SHP77 (cell line): ENCODE measurements at places on chromosomes 1 and 21.
A peak's percentile ranks its signal among the peaks of the same experiment; 100 is the strongest.

DNA sequence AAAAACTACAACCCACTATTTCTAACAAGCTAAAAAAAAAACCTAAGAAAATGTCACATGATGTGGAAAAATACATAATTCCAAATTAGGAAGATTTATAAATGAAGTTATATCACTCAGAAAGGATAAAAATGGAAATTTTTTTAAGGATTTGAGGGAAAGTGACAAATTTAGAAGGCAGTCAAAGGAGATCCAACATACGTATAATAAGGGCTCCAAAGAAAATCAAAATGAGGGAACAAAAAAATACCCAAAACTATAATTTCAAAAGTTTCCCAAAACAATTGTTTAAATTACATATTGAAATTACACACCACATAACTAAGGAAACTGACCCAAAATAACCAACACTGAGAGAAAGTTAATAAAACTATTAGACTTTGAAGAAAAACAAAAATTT is 381.1 kb upstream of the KAZN start:
- no peak for DNase-seq

GRCh38 chr1:236802264-236802663 is 7.2 kb downstream of the MTR start:
- no peak for DNase-seq

DNA sequence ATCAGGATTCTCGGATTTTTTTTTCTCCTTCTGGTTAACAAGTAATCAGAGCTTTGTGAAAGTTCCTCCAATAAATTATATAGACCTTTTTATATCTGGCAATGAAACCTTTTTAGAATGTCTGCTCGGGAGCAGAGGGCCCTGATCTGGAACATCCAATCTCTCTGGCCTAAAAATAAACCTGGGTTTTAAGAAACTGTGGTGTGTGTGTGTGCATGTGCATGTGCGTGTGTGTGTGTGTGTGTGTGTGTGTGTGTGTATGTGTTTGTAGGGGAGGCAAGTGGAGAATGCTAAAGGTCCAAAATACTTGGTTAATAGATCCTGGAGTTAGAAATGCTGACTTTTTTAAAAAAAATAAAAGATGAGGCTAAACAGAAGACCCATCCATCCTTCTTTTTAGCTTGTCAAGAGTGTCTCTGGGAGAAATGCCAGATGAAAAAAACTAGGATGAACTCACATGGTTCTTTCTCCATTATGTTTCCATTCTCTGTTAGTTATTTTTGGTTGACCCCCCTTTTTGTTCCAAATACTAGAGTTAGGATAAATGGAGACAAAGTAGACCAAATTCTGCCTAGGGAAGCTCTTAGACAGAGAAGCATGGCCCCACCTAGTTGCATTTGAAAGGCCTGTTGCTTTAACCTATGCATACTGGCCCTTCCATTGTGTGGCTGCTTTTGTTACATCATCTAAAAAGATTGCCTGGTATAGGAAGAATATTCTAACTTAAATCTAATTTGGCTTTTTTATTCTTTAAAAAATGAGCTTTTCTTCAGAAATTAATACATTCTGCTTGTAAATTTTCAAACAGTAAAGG is 175.9 kb downstream of the PAPPA2 start:
- no peak for DNase-seq

DNA sequence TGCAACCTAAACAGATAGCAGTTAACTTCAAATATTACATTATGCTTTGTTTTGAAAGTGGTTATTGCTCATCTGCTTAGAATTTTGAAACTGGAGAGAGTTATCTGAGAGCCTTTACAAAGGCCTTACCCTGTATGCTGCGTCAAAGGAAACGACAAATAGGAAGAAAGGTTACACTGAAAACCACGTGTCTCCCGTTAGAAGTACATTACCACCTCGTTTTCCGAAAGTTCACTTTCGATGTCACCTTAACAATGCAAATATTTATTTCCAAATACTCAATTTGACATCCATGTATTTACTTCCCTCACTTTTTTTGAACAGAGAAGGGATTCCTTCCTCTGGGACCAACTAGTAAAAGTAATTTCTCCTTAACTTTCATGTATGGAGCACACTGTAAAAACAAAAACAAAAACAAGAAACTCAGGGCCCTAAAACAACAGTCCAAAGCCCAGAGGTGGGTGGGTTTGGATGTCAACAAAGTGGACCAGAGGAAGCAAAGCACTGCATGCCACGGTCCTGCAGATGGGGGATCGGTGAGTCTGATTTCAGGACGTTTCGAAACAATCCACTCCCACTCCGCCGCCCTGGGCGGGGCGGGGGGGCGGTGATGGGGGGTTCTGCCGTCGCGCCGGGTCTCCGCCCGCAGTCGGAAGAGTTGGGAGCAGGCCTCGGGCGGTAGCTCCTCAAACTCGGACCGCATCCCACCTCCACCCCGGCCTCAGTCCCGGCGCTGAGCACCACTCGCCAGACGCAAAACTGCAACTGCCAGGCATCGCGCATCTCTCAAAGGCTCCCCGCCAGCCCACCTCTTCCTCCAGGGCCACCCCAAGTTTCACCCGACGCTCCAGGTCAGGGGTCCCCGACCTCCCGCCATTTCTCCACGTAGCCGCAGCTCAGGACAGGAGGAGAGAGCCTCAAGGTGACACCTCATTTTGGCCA is 841 bp downstream of the ADSS2 start:
- no peak for DNase-seq

DNA sequence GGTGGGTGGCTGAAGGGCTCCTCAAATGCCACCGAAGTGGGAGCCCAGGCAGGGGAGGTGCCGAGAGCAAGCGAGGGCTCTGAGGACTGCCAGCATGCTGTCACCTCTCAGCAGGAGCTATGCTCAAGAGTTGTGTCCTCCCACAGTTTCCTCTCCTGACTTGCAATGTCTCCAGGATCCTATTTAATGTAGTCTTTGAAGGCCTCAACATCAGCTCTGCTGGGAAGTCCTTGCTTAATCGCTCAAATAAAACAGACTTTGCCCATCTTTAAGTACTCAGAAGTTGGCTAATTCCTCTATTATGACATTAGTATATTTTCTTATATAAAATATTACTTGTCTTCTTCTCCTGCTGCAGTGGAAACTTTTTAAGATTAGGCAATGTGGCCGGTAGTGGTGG is 154.2 kb upstream of the NRIP1 start:
- no peak for DNase-seq

- peak; percentile 27 for DNase-seq
Observed at GRCh38 chr1:180168786-180169639, 14.3 kb downstream of the QSOX1 start.

DNA sequence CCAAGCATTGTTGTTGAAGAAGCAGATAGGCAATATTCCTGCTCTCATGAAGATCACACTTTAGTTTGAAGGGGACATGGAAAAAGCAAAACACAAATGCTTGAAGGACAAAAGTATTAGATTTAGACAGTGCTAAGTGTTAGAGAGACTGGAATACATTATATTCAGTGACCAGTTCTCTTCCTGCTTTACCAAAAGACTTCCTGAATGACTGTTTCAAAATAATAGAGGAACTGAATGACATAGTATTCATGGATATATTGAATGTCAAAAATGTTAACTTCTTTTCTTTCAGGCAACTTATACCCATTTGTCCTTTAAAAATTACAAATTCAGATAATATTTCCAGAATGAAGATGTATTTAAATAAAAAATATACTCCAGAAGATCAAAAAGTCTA is 178.0 kb upstream of the IVNS1ABP start:
- no peak for DNase-seq

DNA sequence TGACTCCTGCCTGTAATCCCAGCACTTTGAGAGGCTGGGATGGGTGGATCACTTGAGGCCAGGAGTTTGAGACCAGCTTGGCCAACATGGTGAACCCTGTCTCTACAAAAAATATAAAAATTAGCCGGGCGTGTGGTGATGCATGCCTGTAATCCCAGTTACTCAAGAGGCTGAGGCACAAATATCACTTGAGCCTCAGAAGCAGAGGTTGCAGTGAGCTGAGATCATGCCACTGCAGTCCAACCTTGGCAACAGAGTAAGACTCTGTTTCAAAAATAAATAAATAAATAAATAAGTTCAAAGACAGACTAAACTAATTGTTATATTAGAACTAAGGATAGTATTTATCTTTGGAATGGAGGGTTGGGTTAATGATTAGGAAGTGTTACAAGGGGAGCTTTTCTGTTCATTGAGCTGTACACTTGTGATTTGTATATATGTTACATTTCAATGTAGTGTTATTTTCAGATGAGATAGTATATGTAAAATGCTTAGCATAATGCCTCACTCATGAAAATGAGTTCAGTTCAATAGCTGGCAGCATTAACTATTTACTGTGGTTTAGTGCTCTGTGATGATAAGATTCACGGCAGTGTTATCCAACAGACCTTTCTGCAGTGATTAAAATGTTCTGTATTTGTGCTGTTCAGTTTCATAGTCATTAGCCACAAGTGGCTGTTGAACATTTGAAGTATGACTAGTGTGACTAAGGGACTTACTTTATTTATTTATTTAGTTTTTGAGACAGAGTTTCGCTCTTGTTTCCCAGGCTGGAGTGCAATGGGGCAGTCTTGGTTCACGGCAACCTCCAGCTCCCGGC is 47.7 kb downstream of the OSBPL9 start:
- DNase-seq: no peak

DNA sequence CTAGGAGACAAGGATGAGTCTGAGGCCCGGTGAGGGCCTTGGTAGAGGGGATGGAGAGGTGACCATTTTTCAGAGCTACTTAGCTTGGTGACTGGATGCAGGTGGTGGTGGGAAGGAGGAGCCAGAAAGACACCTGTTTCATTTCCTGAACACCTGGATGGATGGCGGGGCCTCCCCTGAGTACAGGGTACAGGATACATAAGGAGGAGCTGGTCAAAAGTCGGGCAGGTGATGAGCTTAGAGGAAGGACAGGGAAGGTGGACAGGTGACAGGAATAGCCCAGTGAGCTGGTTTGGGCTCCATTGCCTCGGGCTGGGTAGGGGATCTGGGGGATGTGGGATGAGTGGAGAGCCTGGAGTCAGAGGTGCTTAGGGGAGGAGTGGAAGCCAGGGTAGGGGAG is 6.3 kb downstream of the FAAH start:
- no peak for DNase-seq

GRCh38 chr1:25993197-25993951 is 4.5 kb downstream of the PAFAH2 start:
- no peak for DNase-seq

- no peak for DNase-seq
Observed at GRCh38 chr1:67190942-67191341, 24.7 kb downstream of the IL23R start.

DNA sequence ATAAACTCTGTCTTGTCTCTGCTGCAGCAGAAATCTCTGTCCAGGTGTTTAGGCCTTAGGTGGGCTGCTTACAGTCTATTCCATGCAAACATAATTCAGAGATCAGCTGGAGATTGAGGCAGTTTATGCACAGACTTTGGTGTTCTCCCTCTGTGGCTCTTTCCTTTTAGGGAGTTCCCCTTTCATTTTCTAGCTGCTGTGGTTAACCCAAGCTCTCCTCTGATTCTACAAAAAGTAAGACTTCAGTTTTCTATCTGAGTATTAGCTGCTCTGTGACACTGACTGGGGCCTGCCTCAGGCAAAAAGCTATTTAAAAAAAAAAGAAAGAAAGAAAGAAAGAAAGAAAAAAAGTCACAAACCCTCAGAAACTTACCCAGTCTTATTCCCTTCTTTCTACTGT is 211.1 kb downstream of the CAMTA1 start:
- no peak for DNase-seq

DNA sequence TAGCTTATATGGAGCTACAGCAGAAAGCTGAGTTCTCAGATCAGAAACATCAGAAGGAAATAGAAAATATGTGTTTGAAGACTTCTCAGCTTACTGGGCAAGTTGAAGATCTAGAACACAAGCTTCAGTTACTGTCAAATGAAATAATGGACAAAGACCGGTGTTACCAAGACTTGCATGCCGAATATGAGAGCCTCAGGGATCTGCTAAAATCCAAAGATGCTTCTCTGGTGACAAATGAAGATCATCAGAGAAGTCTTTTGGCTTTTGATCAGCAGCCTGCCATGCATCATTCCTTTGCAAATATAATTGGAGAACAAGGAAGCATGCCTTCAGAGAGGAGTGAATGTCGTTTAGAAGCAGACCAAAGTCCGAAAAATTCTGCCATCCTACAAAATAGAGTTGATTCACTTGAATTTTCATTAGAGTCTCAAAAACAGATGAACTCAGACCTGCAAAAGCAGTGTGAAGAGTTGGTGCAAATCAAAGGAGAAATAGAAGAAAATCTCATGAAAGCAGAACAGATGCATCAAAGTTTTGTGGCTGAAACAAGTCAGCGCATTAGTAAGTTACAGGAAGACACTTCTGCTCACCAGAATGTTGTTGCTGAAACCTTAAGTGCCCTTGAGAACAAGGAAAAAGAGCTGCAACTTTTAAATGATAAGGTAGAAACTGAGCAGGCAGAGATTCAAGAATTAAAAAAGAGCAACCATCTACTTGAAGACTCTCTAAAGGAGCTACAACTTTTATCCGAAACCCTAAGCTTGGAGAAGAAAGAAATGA is 37.6 kb downstream of the CENPF start:
- DNase-seq: no peak

GRCh38 chr1:21677168-21677567 is 8.0 kb upstream of the RAP1GAP start:
- DNase-seq: no peak

- DNase-seq: no peak
Observed at GRCh38 chr1:114130213-114130612, 23.5 kb downstream of the SYT6 start.

DNA sequence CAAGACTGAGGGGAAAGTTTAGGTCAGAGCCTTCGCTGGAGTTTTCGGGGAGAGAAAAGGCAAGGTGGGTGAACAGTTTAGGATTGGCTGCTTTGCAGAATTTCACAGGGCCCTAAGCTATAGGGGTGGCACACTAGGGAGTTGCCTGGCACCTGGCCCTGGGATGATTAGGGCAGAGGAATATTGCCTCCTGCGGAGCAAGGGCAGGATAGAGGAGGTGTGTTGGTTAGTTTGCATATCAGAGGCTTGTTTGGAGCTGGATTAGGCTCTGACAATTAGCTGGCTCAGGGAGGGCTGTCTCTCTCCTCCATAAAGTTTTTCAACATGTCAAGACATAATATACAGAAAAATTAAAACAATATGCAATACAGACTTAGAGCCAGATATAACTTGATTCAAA is 436.4 kb downstream of the DISC1 start:
- DNase-seq: no peak

GRCh38 chr1:103197216-103197615 is 88.9 kb upstream of the COL11A1 start:
- no peak for DNase-seq

DNA sequence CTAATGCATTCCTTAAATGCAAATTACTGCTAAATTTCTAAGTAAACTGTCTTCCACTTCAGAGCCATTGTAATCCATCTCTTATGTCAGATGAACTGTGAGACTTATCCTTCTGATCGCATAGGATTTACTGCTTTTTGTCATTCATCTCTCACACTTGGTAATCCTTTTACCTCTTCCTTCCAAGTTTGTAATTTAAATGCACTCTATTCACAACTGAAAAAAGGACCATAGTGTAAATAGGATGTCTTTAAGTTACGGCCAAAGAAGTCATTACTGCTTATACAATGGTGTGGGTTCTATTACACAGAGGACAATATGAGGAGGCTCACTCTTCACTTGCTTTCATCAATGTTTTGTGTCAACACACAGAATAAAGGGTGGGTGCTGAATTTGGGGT is 393.3 kb downstream of the PTBP2 start:
- no peak for DNase-seq

- no peak for DNase-seq
Observed at GRCh38 chr1:180842052-180842451, 70.6 kb upstream of the KIAA1614 start.

- DNase-seq: no peak
Observed at GRCh38 chr1:233473549-233474204, 140.2 kb upstream of the KCNK1 start.

- DNase-seq: no peak
Observed at GRCh38 chr1:19680644-19681043, 16.0 kb downstream of the HTR6 start.
